ENCODE measurements at places on chromosomes 12 and 14. TPM values are rescaled to one million over a fixed set of nuclear protein-coding genes. Genes with fewer than 3 reads are reported as not detected.

The RAB21 gene
- total RNA-seq, result 100 TPM

The CCDC175 gene
- not detected for total RNA-seq

The IQSEC3 gene
- 0.88 TPM for total RNA-seq

The TDRD9 gene
- total RNA-seq, result 0.44 TPM

The PGF gene
- total RNA-seq, result 0.29 TPM

The C12orf50 gene
- not detected for total RNA-seq

The SELPLG gene
- total RNA-seq, result 37.0 TPM
